ENCODE measurements at places on chromosomes 3 and 15. TPM values are rescaled to one million over a fixed set of nuclear protein-coding genes. Genes with fewer than 3 reads are reported as not detected.
A peak's percentile ranks its signal among the peaks of the same experiment; 100 is the strongest.

- no peak for DNase-seq
These were observed 284.7 kb upstream of the STT3B start for GRCh38 chr3:31247850-31248562.

GRCh38 chr15:89442671-89443307 lies 53.6 kb downstream of the RHCG start:
- DNase-seq = peak; percentile 27

- DNase-seq = no peak
These were observed 19.5 kb upstream of the CAV3 start for GRCh38 chr3:8713901-8714759.

CHDH gene
- 0.32 TPM for total RNA-seq

DNA sequence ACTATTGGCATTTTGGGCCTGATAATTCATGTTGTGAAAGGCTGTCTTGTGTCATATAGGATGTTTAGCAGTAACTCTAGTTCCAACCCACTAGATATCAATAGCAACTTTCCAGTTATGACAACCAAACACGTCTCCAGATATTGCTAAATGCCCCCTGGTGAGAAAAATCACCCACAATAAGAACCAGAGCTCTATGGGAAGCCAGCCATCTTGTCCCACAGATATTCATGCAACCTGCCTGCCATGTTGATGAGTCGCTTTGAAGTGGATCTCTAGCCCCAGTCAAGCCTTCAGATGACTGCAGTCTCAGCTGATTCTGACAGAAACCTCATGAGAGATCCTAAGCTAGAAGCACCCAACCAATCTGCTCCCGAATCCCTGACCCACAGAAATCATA lies 5.6 kb upstream of the TNIK start:
- no peak for DNase-seq

DNA sequence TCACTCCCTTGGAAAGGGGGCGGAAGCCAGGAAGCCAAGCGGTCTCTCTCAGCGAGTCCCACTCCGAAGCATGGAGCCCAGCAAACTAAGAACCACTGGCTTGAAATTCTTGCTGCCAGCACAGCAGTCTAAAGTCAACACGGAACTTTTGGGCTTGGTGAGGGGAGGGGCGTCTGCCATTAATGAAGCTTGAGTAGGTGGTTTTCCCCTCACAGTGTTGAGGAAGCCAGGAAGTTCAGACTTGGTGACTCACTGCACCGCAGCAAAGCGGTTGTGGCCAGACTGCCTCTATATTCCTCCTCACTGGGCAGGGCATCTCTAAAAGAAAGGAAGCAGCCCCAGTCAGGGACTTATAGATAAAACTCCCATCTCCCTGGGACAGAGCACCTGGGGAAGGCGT lies 665.4 kb upstream of the CBLB start:
- DNase-seq = no peak

DNA sequence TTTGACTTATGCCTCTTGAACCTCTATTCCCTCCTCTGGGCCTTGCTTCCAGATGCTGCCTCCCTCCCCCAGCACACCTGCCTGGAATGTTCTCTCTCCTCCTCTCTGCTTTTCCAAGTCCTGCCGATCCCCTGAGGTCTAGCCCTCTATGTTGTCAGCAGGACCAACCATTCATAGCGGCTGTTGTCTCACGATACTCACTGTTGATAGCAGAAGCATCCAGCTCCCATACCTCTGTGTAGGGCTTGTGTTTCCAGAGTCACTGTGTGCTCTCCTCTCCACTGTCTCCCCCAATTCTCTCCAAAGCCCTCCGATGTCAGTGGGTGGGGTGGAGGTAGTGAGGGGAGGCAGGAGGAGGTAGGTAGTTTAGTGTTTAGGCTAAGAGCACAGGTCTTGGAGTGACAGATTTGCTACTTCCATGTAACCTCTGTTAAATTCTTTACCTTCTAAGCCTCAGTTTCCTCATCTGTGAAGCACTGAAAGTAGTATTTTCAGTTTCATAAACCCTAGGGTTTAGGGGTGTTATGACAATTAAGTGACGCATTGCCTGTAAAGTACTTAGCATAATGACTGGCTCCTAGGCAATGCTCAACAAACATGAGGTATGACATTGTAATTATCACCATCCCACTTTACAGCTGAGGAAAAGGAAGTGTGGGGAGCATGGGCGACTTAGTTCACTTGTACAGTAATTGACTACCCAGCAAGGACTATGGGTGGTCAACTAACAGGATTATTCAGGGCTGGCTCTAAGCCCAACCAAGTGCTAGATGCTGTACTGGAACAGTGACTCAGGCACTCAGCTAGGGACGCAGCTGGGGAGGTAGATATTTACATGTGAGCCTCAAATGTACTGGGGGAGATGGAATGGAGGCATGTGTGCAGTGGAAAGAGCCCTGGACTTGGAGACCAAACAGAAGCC lies 122.8 kb downstream of the CACNA1D start:
- DNase-seq = no peak

DNA sequence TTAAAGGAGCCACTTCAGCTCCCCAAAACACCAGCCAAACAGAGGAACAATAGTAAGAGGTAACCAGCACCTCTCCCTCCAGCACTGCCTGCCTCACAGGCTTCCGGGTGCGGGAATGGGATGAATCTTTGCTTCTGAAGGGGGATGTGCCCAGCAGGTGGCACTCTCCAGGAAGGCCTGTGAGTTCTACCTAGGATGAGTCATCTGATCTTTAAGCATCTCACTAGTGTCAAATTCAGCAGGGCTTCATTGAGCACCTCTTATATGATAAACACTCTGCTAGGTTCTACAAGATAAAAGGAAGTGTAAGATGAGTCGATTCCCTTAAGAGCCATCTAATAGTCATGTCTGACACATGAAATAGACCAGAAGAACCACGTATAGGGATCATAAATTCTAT lies 237.4 kb upstream of the UMPS start:
- DNase-seq = peak; percentile 28

DNA sequence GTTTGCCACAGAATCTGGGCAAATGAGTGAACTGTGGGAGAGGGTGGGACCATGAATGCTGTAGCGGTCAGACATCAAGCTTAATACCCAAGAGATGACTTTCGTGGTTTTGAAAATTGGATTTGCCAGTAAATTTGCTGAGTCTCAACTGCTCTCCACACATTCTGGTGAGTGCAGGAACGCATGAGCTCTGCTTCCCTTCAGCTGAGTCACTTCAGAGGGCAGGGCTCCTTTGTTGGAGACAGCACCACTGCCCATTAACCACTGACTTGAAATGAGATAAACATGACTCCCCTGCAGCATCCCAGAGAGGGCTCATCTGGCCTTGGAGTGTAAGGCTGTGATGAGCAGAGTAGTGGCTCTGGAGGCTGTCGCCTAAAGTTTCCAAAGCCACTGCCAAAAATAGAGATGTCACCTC lies 22.6 kb downstream of the RARRES1 start:
- peak; percentile 95 for DNase-seq

DNA sequence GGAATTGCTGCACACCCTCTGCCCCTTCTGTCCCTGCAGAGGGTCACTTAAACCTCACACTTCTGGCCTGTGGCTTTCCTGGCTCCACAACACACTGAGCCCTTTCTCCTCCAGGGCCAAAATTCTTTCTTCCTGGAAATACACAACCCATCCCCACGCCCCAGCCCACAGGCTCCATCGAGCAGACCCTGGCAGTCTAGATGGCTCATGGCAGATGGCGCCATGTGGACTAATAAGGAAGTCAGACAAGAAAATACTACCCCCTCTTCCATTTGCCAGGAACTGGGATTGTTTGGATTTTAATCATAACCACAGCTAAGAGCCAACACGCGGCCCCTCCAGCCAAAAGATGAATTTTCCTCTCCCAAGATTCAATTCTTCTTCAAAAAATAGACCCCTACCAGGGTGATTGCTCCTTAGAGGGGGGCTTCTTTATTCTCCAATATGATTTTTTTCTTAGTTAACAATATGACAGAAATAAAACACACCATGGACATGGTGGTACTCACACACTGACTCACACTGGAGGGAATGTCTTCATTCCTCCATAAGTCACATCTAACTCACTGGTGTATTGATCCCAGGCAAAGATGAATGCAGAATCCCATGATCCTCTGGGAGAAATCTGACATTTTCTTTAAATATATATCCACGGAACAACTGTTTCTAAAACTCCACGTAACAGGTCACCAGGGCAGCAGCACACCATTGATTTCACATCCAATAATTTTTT lies 111.5 kb downstream of the NTRK3 start:
- no peak for DNase-seq

RAB6B gene
- 0.86 TPM for total RNA-seq

DNA sequence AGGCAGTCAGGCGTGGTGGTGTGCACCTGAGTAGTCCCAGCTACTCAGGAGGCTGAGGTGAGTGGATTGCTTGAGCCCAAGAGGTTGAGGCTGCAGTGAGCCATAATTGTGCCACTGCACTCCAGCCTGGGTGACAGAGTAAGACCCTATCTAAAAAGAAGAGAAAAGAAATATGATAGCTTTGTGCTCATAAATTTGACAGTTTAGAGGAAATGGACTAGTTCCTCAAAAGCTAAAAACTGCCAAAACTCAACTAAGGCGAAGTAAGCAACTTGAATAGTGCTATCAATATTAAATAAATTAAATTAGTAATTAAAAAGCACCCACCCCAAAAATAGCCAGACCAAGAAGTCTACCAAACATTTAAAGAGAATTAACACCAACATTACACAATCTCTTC lies 24.5 kb upstream of the SLC15A2 start:
- DNase-seq = no peak

- no peak for DNase-seq
These were observed 37.4 kb upstream of the ARPP21 start for GRCh38 chr3:35601959-35602358.

DNA sequence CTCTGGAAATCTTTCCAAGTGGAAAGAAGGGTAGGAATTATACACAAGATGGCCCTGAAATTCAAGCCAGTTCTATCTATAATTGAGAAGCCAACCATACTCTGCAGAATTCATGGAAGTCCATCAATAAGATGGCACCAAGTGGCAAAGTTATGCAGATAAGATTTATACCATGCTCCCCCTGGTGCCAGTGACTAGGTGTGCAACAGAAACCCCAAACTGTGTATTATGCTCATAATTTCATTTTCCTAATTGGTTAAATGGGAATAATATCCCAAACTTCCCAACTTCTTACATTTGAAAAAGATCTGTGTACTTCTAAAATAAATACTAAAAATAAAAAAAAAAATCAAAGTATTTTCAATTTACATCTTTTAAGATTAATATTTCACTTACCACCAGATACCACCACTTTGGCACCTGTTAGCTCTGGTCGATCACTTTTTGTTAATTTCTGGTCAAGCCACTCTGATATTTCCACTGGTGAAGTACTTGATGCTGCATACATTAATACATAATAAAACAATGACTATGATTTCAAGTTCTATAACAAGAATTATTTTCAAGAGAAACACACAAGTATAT lies 25.9 kb downstream of the ETFA start:
- peak; percentile 10 for DNase-seq

DNA sequence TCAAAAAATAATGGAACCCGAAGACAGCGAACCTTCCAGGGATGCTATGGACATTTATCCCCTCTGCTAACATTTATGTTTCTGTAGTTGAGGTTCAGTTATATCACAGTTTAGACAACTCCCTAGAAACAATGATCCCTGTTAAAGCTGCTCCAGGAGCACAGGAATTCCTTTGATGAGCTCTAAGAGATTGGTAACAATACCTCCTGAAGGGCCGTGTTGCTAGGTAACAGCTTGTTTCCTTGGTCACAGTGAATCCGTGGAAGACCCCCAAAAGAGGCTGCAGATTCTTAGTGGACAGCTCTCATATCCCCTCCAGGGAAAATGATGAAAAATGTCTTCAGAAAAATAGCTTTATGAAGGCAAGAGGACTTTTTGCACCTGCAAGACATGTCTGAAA lies 160.2 kb downstream of the SERPINI1 start:
- no peak for DNase-seq

SCN11A gene
- under 0.01 TPM for total RNA-seq

DNA sequence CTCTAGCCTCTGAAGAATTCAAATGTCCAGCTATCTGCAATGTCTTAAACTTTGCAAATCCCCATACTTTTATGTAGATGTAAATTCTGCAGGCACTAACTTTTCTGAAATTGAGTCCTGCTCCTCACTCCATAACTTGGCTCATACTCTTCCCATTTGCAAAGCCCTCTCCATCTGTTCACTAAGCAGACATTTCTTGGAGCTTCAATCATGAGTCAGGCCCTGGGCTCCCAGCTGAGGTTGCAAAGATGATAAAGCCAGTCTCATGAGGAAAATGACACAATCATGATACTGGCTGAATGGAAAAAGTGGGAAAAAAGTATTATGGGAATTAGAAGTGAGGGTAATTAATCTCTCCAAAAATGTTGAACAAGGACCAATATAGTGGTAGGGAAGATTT lies 507.6 kb downstream of the NR2F2 start:
- DNase-seq = peak; percentile 3

DNA sequence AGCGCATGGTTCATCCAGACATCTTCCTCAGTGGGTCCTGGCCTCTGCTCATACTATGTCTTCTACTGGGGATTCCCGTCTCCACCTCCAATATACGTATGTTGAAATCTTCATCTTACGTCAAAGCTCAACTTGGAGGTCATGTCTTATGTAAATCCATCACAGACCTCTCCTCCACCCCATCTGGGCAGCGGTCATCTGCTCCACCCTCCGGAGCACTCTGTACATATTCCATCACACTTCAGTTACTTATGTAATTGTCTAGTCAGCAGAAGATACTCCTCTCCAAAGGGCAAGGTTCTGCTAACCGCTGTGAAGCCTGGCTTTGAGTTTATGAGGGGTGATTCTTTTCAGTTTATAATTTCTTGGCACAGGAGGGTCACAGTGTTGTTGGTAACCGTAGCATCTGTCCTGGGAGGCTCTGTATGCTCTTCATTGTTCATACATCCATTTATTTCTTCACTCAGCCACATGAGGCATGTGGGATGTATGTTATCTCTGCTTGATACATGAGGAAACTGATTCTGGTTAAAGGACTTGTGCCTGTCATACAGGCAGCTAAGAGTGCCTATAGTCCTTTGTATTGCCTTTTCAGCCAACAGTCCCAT lies 22.1 kb downstream of the MAP2K1 start:
- DNase-seq = peak; percentile 79

SSUH2 gene
- 0.32 TPM for total RNA-seq

UBE2Q2 gene
- 70.4 TPM for total RNA-seq

GOLGA6D gene
- not detected for total RNA-seq

C3orf20 gene
- total RNA-seq = not detected

GRCh38 chr3:10808974-10809373 lies 7.1 kb upstream of the SLC6A11 start:
- DNase-seq = no peak

GRCh38 chr15:41465822-41466421 lies 27.8 kb upstream of the ITPKA start:
- peak; percentile 74 for DNase-seq

- DNase-seq = no peak
These were observed 255.7 kb downstream of the CNTN6 start for GRCh38 chr3:1348547-1348946.

GRCh38 chr3:135929670-135930069 lies 35.9 kb upstream of the PPP2R3A start:
- peak; percentile 78 for DNase-seq

DNA sequence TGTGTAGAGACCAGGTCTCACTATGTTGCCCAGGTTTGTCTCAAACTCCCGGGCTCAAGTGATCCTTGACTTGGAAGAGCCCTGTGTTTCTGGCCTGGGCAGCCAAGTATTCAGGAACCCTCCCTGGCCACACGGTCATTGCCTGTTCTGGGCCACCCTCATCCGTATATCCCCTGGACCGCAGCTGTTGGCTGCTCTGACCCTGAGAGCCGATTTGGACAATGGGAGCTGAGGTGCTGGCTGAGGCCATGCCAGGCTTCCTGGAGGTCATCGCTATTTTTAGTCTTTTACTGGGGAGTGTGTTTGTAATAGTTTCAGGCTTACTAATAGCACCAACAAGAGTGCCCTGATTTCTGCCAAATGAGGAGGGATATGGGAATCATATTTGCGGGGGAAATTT lies 60.7 kb downstream of the ADAMTS7 start:
- DNase-seq = no peak
